CD8-positive, alpha-beta T cell (primary cell): ENCODE measurements at places on chromosomes 2 and 18.

DNA sequence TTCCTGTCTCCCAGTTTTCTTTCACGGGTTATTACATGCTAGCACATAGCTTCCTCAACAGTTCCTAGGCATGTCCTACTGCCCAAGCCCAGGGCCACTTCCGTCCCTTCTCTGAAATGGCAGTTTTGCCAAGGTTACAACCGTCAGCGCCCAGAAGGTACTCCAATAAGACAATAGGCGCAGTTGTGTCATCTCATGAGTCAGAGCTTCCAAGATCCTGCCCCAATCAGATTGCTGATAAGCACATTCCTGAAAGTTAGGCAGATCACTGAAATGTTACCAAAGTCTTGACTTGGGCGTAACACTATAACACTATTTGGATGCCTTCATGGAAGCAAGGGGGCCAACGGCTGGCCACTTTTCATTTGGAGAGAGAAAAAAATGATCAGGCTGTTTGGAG lies 34.2 kb downstream of the GKN2 start:
- no peak for DNase-seq

- no peak for DNase-seq
Observed at GRCh38 chr2:30237239-30237965, 6.1 kb downstream of the LBH start.

DNA sequence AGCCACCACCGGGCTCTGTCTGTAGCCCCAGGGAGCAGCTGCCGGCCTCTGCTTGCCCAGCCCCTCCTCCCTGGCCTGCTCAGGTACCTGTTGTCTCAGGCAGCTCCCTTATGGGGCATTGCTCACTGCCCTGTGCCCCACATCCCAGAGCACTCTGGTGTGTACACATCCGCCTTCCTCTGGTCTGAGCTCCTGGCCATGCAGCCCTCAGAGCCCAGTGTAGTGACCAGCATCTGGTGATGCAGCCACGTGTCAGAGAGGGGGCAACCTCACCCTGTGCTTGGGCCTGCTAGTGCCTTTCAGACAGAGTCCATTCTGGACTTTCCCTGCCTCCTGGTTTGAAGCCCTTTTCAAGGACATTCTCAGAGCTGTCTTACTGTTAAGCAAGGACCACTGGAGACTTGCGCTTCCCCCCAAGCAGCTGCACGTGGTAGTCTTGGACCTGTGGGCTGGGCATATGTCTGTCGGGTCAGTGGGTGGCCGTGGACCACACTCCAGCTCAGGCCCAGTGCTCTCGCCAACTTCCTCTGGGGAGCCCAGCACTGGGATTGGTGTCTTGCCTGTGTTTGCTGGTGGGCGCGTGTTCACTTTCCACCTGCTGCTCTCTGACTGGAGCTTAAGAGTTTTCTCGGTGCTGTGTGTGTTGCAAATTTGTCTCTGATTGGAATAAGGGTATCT lies 30.7 kb downstream of the DGKD start:
- DNase-seq: no peak

GRCh38 chr18:7233134-7233810 lies 2.4 kb downstream of the LRRC30 start:
- no peak for DNase-seq

DNA sequence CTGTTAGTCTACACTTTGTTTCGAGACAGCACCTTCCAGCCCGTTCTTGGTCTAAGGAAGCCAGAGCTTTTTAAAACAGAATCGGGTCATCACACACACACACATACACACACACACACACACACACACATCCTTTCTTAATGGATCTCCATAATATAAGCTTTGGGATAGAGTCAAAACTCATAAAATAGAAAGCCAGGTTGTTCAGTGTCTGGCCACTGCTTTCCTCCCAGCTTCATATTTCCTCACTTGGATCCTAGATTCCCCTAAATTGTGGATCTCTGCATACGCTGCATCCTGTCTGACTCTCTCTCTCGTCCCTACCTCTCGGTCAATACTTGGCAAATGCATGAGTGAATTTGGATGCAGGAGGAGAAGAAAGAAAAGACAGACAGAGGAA lies 120.5 kb upstream of the SLC14A2 start:
- DNase-seq: no peak

DNA sequence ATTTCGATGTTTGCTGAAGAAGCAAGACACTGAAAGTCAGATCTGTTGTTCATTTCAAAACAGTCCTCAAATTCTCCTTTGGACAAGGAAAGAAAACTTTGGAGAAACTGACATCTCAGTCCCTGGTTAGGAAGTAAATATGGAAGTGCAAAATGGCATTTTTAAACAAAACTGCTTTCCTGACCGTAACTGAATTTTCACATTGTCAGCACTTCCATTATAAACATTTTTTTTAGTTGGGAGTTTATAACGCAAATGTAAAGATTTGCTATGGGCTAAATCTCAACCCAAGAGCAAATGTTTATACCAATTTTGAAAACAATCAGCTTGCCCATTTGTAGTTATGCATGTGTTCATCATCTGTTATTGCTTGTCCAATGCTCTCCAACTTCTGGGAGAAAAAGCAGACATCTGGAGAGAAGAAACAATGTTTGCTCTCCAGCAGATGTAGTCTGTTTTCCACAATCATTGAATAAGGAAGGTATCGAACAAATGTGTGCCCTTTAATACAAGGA lies 520.1 kb downstream of the ARHGAP15 start:
- no peak for DNase-seq

DNA sequence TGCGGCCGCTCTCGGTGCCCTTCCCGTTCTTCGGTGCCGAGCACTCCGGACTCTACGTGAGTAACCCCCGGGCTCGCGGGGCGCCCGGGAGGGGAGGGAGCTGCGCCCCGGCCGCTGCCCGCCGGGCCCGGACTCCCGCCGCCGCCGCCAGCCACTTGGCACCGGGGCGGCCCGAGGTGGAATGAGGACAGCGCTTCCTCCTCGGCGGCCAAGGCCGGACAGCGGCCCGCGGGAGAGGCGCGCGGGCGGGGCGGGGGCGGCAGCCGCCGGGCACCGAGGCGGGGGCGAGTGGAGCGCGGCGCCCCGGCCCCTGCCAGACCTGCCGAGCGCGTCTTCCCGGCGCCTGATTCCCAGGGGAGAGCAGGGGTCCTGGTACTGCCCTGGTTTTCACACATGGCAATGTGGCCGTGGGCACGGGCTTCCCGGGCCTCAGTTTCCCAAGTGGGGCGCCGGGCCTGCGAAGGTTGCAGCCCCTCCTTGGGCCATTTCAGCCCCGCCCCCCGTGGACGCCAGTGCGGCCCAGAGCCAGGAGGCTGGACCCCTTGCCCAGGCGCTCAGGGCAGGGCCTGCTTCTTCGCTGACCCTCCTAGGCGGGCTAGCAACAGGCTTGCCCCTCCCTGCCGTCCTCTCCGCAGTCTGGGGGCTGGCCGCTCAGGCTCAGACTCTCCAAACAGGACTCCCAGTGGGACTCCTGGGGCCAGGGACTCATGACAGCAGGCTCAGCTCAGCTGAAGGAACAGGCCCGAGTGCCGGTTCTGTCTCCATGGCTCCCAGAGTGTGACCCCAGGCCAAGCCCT lies 775 bp downstream of the SNED1 start:
- no peak for DNase-seq

DNA sequence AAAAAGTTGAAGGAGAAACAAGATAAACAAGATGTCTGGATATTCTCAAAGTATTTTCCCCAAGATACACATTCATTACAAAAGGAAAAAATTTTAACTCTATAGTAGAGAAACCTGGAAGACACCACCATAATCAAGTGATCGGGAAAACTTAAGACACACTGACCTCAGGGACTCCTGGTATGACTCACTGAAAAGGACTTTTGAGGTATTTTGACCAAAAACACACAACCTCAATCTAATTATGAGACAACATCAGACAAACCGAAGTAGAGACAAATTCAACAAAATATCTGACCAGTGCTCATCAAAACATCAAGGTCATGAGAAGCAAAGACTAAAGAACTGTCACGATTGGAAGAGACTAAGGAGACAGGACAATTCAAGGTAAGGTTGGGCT lies 34.7 kb downstream of the LPIN2 start:
- no peak for DNase-seq

GRCh38 chr2:164843346-164843911 lies 1.8 kb upstream of the COBLL1 start:
- no peak for DNase-seq

DNA sequence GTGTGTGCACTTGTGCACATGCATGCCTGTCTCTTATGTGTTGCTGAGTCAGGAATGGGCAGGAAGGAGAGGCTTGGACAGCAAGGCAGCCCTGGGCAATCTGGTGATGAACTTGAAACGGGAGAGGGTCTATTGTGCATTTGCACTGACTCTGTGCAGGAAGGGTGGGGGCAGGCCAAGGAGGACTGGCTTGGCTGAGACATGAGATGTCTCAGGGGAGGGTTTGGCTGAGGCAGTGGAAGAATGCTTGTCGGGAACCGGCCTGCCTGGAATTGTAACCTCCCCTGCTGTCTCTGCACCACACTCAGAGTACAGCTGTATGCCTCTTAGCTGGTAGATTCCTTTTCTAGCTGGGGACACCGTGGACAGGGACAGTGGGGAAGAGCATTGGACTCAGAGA lies 176.1 kb upstream of the TNP1 start:
- no peak for DNase-seq

DNA sequence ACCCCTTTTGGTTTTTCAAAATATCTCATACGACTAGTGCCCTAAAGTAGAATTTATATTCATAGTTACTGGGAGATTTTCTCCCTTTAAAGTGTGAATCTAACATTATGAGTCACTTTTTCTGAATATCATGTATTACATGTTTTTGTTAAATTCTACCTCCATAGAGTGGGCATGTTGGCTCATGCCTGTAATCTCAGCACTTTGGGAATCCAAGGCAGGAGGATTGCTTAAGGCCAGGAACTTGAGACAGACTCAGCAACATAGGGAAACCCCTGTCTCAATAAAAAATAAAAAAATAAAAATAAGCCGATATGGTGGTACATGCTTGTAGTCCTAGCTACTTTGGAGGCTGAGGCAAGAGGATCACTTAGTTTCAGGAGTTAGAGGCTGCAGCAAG lies 45.3 kb upstream of the UNC80 start:
- DNase-seq: no peak

DNA sequence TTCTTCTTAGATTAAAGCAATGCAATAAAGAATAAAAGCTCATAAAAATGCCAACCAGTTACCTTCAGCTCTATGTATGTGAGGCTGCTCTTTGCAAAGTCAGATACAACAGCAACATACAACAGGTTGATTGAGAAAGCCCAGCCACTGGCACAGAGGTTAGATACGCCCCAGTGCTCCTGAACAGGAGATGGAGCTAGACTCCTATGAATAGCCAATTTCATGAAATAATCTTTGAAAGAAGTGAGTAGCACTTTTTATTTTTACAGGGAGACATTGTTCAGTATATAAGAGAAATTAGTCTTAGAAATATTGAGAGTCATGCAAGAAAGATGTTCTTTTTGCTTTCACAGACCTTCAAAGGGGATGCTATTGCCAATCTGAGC lies 362.4 kb upstream of the MEX3C start:
- DNase-seq: no peak

GRCh38 chr2:59150217-59150849 lies 909.2 kb upstream of the FANCL start:
- DNase-seq: no peak

DNA sequence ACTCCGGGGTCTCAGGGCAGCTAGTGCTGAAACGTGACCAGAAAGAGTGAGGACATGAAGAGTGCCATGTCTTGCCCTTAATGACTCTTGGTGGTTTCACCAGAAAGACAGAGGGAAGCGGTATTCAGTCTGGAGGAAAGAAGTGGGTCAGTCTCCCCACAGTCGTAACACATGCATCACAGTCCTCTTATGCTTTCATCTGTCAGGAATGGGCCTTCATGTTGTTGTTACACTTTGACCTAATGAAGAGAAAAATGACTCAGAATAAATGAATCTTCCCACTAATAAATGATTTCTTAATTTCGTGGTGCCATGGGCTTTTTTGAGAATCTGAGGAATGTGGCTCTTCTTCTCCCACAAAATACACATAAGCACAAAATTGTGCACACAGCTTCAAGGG lies 103.2 kb downstream of the SLC8A1 start:
- no peak for DNase-seq

DNA sequence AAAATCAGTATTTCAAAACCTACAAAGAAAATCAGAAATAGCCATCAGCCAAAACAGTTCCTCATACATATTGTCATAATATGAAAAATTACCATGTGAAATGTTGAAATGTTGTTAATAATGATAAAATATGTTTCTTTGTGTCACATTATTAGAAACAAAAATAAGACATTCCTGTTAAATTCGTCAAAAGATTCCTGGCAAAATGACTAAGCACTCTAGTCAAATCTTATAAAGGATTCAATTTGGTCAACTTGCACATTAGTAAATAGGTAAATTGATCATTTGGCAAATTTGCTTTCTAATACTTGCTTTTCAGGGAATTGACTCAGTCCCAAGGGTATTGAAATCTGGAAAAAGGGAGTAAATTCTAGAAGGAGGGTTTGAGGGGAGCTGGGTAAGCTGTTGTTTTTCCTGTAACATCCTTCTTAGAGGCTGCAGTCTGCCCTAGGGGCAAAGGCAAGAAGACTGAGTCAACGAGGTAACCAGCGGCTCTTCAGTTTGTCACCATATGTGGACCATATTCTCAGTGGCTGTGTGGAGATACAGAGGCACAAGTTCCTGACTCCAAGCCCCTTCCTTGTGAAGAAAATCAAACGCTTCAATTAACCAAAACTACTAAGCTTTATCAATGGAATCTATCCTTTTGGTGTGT lies 482.3 kb downstream of the TNS1 start:
- no peak for DNase-seq

- no peak for DNase-seq
Observed at GRCh38 chr2:176072951-176073904, 10.5 kb downstream of the EVX2 start.

- DNase-seq: no peak
Observed at GRCh38 chr2:83394134-83394904, 1064.8 kb downstream of the SUCLG1 start.

- no peak for DNase-seq
Observed at GRCh38 chr2:173271825-173272224, 82.8 kb upstream of the CDCA7 start.

- DNase-seq: no peak
Observed at GRCh38 chr2:63696496-63696895, 107.7 kb downstream of the MDH1 start.

- no peak for DNase-seq
Observed at GRCh38 chr2:178796079-178796677, 11.0 kb downstream of the TTN start.
